Stimulated activated CD4-positive, alpha-beta T cell treated with anti-CD3 and anti-CD28 coated beads, TNF-alpha, amount 100 ng/mL, for 48 hours (primary cell): ENCODE measurements at places on chromosomes 2 and 18.

GRCh38 chr18:60060026-60060425, 160.2 kb downstream of the PMAIP1 start:
- no peak for DNase-seq

GRCh38 chr2:83874712-83875430, 584.2 kb downstream of the SUCLG1 start:
- DNase-seq: no peak

GRCh38 chr18:13006531-13007247, 15.5 kb downstream of the CEP192 start:
- no peak for DNase-seq

DNA sequence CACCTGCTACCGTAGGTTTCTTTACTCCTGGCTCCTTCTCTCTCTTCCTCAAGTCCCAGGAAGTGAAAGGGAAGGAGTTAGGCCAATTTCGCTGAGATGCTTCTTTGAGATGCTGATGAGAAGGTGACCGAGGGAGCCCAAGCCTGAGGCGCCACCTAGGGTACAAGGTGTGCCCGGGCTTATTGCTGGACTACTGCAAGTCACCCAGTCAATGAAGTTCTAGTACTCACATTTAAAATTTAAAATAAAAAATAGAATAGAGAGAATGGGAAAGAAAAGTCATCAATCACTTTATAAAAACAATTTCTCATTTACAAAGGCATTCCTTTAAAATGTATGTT, 45.3 kb downstream of the ACAA2 start:
- DNase-seq: no peak

- no peak for DNase-seq
Measured at GRCh38 chr2:37181726-37182684, 6.5 kb downstream of the SULT6B1 start.

DNA sequence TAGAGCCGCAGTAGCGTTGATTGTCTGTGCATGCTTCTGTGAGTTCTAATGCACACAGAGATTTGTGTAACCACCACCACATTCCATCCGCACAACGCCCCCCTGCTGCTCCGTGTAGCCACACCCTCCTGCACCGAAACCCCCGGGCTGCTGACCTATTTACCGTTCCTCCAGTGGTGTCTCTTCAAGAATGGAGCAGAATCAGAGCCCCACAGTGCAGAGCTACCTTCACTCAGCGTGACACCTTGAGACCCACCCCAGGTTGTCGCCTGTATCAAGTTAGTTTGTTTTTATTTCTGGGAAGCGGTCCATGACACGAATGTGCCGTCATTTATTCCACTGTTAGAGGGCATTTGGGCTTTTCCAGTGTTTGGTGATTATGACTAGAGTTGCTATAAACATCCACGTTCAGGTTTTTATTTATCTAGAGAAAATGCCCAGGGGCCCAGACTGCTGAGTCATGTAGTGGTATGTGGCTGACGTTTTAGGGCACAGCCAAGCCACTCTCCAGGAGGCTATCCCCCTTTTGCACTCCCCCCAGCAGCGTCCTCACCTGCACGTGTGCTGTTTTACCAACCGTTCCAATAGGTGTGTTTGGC, 266.8 kb downstream of the NDUFA10 start:
- DNase-seq: no peak

DNA sequence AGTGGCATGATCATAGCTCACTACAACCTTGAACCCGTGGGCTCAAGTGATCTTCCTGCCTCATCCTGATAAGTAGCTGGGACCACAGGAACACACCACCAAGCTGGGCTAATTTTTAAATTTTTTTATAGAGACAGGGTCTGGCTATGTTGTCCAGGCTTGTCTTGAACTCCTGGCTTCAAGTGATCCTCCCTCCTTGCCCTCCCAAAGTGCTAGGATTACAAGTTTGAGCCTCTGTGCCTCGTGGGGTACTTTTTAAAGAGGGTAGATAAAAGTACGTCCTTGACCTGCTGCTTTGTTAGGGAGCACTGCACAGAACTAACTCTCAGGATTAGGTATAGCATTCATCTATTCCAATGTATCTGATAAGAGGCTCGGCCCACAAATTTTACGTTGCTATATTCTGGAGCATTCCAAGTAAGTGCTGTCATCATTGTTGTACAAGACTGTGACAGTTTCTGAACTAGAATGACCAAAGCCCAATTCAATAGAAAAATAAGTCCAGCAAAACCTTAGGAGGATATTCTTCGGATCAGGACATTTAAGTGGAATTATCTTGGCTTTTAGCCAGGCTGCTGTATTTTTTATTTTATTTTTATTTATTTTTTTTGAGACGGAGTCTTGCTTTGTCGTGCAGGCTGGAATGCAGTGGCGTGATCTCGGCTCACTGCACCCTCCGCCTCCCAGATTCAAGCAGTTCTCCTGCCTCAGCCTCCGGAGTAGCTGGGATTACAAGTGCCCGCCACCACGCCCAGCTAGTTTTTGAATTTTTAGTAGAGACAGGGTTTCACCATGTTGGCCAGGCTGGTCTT, 4.1 kb downstream of the MTCL1 start:
- DNase-seq: no peak

- no peak for DNase-seq
Measured at GRCh38 chr18:58338141-58338540, 290.8 kb downstream of the ALPK2 start.

DNA sequence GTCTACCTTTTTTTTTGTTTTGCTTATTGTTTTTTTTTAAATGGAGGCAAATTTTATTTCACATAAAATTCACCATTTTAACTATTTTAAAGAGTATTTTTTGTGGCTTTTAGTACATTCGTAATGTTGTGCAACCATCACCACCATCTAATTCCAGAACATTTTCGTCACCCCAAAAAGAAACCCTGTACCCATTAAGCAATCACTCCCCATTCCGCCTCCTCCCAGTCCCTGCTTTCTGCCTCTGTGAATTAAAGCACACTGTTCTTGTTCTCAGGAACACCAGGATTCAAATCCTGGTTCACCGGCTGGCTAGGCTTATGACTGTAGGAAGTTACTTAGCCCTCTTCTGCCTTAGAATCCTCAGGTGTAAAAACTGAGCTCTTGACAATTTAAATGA, 36.9 kb upstream of the EPAS1 start:
- DNase-seq: no peak

- DNase-seq: no peak
Measured at GRCh38 chr18:76545433-76546087, 50.5 kb upstream of the ZNF516 start.

- DNase-seq: no peak
Measured at GRCh38 chr2:221488136-221488807, 83.8 kb downstream of the EPHA4 start.

DNA sequence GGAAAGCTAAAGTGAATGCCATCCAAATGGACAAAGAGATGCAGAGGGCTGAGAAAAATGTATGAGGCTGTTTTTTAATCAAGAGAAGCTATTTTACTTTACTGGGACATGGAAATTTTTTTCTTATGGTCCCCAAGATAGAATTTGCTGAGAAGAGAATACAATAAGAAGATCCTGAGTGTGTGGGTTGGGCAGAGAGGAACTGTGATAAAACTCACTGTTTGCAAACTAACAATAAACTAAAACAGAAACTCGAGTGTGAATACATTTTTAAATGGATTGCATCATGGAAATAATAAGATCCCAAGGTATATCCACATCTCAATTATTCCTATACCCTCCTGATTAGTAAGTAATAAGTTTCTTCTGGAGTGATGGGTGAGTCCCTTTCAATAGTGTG, 4.4 kb downstream of the NEB start:
- DNase-seq: no peak

- DNase-seq: no peak
Measured at GRCh38 chr18:25235401-25236042, 116.4 kb downstream of the ZNF521 start.

GRCh38 chr2:184877909-184878308, 279.6 kb downstream of the ZNF804A start:
- no peak for DNase-seq

DNA sequence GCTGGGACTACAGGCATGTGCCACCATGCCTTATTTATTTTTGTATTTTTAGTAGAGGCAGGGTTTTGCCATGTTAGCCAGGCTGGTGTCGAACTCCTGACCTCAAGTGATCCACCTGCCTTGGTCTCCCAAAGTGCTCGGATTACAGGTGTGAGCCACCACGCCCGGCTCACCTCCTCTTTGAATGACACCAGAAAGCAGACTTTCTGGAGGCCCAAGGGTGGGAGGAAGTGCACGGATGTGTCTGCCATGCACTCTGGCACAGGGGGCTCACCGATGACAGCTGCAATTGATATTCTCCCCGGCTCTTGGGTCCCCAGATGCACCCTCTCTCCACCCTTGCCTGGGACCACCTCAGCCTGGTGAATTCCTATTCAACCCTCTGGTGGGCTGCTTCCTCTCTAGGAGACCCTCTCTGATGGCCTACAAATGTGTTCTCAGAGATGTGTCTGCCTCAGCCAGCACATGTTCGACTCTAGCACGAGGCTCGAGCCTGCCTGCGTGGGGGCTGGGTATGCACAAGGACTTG, 87.3 kb downstream of the SEPTIN10 start:
- no peak for DNase-seq

DNA sequence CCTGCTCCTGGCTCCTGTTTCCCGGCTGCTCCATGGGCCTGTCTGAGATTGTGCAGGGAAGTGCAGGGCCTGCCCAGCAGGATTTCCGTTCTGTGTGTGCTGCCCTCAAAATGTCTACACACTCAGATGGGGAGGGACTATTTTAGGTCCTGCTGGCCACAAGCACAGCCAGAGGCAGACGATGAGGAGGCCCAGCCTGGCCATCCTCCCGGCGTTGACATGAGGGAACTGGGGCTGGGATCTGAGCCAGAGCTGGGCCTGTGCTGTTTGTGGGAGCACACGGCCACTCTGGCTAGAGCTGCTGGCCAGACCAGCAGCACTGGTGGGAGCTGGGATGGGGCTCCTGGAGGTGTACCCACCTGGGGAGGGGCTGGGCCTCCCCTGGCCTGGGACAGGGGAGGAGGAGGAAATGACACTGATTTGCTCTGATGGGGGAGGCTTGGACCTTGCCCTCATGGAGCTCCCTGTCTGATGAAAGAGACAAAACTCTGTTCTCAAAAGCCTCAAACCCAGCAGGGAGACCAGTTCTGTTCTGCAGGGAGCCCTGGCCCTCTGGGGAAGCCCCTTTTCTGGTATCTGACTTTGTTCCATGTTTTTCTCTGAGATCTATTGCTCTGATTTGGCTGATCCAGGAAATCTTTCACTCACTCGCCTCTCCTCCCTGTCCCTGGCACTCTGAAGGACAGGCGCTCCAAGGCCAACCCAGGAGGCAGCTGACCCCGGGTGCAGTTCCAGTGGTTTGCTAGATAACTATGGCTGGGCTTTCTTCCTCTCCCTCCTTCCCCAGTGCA, 161.8 kb downstream of the DYSF start:
- no peak for DNase-seq
